ENCODE measurements at places on chromosomes 4 and X. TPM values are rescaled to one million over a fixed set of nuclear protein-coding genes. Genes with fewer than 3 reads are reported as not detected.

SHROOM2 gene
- total RNA-seq: 11.8 TPM

DNA sequence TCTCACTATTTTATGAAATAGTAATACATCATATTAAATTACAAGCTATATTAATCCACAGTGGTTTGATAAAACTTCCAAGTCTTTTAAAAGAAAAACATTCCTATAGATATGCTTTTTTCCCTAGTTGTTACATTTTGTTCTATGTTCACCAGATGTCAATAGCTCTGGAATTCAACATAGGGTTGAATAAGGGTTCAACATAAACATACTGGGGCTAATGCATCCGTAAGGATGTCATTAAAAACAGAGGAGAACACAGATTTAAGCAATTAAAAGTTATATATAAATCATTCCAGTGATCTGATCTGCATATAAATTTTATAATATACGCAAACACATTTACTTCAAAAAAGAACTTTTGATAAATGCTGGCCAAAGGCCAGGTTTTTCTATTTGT is 32.5 kb downstream of the SULT1B1 start:
- H3K27ac ChIP-seq: no peak overlapping the region
- H3K4me3 ChIP-seq: no peak overlapping the region
- no peaks in the 10 kb centered on the region for H3K27me3 ChIP-seq
- no peaks in the 10 kb centered on the region for H3K4me1 ChIP-seq
- no peak for DNase-seq

DNA sequence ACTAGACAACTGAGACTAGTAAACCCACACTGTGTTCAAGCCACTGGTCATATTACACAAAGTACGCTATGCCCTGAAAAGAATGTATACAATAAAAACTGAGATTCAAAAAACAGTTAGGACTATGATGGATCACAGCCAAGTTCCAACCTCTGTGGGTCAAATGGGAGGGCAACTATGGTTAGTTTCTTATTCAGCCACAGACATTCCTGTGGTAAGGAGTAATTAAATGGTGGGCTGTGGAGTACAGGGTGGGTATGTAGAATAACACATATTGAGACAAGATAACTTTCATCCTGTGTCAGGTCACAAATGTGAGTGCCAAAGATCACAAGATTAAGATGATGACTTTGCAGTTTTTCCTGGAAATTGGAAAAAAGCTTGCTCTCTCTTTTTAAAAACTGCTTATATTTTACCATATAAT is 167.2 kb downstream of the NPNT start:
- no peak overlapping the region for H3K27ac ChIP-seq
- H3K4me3 ChIP-seq: no peak overlapping the region
- H3K4me1 ChIP-seq: no peaks in the 10 kb centered on the region
- no peak for DNase-seq
- no peaks in the 10 kb centered on the region for H3K27me3 ChIP-seq

STAP1 gene
- 3.9 TPM for total RNA-seq

DNA sequence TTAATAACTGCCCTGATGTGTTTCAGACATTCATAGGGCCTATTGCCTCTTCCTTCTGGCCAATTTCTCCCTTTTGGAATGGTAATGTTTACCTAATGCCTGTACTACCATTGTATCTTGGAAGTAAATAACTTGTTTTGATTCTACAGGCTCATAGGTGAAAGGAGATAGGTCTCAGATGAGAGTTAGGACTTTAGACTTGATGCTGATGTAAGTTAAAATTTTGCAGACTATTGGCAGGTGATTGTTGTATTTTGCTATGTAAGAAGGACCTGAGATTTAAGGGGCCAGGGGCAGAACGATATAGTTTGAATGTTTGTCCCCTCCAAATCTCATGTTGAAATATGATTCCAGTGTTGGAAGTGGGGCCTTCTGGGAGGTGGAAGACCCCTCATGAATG is 215.5 kb downstream of the SLC39A8 start:
- no peak overlapping the region for H3K4me3 ChIP-seq
- no peaks in the 10 kb centered on the region for H3K36me3 ChIP-seq
- no peaks in the 10 kb centered on the region for H3K27me3 ChIP-seq
- no peaks in the 10 kb centered on the region for H3K4me1 ChIP-seq
- DNase-seq: no peak

DNA sequence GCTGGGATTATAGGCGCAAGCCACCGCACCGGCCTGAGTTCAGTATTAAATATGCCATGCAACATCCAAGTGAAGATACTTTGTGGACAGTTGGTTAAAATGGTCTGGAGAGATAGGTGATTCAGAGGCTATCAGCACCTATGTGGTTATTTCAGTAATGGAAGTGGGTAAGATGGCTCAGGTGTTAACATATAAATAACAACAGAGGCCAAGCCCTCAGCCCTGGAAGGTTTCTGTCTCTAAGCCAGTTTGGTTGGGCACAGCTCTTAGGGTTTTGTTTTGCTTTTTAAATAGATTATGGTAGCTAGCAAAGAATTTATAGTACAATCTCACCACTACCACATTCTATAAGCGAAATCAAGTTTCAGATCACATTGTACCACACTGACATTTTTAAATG is 16.6 kb downstream of the FAM114A1 start:
- H3K4me1 ChIP-seq: no peaks in the 10 kb centered on the region
- no peak overlapping the region for H3K4me3 ChIP-seq

TLL1 gene
- total RNA-seq: 10.0 TPM

Measured in kidney (tissue), 22 donors.